ENCODE measurements at places on chromosomes 11 and 22.

- no peak for DNase-seq
Measured at GRCh38 chr22:17807578-17808410, 33.5 kb upstream of the BID start.

DNA sequence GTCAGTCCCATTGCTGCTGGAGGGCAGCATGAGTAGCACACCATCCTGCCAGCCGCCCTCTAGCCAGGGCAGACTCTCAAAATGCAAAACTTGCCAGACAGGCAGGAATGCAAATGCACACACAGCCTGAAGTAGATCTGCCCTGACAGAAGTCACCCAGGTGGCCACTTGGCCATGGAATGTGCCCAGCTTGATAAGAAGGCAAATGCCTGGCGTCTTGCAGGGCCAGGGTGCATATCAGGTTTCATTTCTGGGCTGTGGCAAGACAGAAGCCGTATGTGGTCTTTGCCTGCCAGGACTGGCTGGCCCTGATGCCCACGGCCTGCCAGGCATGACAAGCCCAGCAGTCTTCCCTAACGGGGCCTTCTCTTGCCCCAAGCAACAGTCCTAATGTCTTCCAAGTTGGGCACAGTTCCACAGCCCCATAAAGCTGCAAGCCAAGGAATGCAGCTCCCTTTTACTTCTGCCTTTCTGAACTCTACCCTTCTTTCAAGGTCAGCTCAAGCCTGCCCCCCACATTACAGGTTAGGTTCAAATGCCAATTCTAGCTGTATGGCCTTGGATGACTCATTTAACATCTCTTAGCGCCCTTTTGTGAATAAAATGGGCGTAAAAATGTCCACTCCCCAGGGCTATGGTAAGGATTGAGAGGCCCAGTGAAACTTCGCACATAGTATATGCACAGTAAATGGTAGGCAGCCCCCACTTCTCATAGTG is 29.7 kb downstream of the POU2AF3 start:
- no peak for DNase-seq

DNA sequence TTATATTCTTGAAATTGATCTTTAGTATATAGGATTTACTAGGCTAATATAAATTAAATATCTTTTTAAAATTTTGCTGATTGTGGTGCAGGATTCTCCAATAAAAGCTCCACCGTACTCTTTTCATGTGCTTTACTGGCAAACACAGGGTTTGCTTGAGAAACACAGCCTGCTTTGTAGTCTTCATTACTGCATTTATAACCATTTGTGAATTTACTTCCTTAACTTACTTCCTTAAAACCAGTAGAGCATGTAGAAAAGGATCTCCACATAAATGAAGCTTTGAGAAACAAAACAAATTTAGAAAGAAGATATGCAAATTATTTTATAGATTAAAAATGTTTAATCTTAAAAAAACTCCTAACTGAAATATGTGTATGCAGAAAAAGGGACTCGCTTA is 28.8 kb downstream of the SWAP70 start:
- no peak for DNase-seq

GRCh38 chr11:44453871-44454270 is 111.6 kb upstream of the CD82 start:
- DNase-seq: no peak

GRCh38 chr11:65132988-65133700 is 1.2 kb downstream of the SYVN1 start:
- DNase-seq: no peak

DNA sequence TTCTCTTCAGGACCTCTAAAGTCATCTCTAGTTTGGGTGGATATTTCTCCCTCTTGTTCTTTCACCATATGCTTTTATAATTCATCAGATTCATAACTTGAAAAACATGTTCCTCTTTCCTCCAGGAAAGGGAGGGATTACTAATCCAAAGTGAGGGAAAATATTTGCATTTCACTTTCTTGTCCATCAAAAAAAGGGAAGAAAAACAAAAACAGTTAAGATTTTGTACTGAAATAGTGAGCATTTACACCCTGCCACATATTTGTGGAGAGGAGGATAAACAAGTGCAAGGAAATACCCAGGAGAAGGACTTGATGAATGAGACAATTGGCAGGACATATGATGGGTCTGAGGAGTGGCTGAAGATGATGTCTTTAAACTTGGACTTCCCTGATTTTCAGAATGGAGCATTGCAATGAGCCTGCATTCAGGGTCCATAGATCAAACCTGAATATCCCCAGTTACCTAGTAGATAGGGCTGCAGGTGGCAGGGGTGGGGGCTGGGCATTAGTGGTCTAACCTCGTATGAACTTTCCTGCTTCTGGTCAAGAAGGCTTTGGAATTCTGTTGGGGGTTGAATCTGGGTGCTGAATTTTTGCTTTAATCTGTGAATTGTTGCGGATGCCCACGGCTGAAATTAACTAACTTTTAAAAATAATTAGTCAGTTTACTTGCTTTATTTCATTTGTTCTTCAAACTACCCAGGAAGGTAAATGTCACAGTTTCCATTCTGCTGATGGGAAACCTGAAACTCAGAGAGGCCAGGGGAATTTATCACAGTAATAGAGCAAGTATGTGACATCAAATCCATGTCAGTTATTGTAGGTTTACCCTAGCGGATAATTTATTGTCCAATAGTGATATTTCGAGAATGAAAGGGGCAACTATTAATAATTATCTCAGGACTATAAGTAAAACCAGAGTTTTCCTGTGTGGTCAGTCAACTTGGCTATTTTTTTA is 36.9 kb upstream of the TMEM123 start:
- no peak for DNase-seq

- no peak for DNase-seq
Measured at GRCh38 chr22:34761111-34761510, 304.8 kb upstream of the ISX start.

DNA sequence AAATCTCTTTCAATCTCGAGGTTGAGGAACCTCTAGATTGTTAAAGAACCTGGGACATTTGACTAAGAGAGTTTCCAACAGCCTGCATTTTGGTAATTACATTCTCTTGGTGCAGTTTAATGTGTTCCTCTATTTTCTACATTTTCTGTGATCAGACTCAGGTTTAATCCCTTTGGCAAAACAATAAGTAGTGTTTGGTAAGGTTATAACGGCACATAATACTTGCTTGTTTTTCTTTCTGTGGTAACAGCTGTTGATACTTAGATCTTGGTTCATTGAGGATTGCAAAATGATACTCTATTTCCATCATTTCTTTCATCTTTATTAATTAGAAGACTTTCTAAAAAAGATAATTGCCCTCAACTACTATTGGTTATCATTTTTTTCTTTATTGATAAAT is 271.3 kb downstream of the SBF2 start:
- DNase-seq: peak; percentile 11

DNA sequence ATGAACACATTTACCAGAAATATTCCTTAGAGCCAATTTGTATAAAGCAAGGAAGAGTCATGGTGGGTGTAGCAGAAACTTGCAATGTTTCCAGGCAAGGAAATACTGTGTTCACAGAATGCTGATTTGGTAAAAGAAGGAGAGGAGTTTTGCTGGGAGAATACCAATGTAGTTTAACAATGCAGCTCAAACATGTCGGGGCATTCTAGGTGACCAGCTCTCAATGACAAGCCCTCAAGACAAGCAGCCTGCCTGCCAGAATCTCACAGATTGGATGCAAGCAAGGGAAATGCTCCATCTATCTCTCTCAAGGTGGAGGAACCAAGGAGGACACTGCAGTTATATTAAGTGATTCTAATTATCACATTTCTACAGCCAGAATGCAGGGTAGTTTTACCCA is 190.4 kb downstream of the MAML2 start:
- no peak for DNase-seq

- DNase-seq: peak; percentile 86
Measured at GRCh38 chr11:74418509-74418895, 20.3 kb upstream of the PGM2L1 start.

DNA sequence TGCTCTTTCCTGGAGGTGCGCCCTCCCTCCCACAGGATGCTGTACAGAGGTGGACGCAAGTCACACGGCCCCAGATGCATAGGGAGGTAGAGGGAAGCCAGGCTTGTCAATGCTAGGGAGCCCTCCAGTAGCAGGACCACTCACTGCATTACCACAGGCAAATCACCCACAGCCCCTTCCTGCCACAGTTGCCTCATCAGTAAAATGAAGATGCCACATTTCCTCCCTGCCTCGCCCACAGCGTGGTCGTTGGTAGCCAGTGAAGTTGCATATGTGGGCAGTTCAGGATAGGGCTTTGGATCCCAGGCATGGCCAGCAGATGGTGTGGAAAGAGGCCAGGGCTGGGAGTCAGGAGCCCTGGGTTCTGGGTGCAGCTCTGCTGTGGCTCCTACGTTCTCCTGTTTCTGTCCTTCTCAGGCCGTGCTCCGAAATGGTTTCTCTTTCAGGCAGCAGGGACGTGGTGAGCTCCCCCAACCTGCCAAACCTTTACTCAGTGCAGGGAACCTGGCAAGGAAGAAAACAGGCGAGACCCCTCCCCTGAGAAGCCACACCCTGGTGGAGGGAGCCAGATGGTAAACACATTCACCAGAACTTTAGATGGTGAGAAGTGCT is 22.6 kb downstream of the DAGLA start:
- no peak for DNase-seq

DNA sequence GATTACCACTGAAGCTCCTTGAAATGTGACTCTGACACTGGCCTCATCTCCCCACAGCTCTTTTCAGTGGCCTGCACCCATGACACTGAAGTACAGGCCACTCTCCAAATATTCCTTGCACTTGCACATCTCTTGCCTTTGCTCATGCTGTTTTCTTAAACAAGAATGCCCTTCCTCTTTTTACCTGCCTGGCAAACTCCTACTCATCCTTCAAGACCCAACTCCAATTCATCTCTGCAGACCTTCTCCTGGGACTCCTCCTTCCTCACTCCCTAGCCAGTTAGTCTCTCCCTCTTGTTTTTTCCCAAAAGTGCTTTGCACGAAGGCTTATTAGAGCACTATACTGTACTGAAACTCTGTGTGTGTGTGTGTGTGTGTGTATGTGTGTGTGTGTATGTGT is 2.6 kb downstream of the KCNE3 start:
- DNase-seq: no peak

- DNase-seq: no peak
Measured at GRCh38 chr22:28129319-28129962, 210.4 kb upstream of the PITPNB start.

DNA sequence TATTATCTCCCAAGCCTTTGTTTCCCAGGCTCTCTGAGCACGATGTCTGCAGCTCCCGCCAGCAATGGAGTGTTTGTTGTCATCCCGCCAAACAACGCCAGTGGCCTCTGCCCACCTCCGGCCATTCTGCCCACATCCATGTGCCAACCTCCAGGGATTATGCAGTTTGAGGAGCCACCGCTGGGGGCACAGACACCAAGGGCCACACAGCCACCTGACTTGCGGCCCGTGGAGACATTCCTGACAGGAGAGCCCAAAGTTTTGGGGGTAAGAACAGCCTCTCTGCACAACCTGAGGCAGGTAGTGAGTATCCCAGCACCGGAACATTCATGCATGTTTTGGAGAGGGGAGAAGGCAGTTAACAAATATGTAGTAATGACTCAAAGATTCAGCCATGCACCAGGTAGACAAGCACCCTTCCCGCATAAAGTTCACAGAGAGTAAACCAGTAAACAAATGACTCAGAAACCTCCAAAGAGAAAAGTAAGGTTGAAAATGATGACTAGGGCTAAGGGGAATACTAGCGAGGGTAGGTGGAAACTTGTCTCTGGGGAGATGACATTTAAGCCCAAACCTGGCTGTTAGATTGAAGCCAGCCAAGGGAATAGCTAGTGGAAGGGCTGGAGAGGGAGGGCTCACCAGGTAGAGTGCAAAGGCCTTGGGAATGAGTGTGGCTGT is 7.2 kb downstream of the MS4A15 start:
- DNase-seq: no peak

- peak; percentile 43 for DNase-seq
Measured at GRCh38 chr11:132056689-132057088, 686.3 kb downstream of the NTM start.

DNA sequence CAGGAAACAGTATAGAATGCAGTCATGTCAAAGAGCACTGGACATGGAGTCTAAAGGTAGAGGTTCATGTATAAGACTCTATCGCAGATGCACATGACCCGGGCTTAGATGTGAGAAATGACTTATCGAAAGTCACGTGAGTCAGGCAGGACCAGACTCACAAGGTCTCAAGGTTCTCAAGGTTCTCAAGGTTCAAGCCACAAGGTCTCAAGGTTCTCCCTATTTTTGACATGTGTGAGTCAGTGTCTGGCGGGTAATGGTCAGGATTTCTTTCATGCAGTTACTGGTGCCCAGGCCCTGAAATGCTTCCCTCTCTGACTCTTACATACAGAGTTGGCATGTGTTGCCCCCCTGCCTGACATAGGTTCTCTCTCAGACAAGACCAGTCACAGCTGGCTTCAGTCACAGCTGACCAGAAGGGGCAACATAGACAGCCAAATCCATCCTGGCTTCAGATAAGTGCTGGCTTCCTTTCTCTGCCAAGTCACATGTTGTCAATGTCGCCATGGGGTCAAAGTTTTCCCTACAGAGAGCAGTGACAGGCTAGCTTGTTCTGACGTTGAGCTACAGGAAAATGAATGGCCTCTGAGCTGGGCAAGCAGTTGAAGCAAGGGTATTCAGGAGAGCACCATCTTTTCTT is 10.1 kb downstream of the CSRP3 start:
- DNase-seq: no peak

GRCh38 chr11:8248786-8249185 is 14.9 kb downstream of the LMO1 start:
- no peak for DNase-seq

DNA sequence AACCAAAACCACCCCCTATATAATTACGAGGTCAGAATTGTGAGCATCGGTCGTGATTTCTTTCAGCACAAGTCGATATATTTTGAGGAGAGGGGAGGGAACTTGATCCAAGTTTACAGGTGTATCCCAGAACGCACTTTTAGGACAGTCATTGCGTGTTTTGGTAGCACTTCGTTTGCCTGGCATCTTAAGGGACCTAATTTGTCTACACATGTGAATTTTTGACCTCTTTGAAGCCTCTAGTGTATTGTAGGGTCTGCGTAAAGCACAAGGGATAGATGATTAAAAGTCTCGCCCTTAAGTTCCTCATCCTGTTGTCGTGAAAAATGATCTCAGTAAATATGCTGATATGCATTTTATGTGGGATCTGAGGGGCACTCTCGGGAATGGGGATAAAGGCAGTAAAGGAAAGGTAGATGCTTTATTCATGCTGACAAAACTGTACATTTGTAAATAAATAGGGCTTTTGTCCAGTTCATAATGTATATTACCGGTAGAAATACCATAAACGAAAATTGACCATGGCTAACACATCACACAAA is 632 bp upstream of the CCDC34 start:
- DNase-seq: no peak

- no peak for DNase-seq
Measured at GRCh38 chr22:37664249-37665101, 6.0 kb downstream of the PDXP start.

GRCh38 chr11:1779806-1780699 is 16.3 kb upstream of the CTSD start:
- no peak for DNase-seq

- no peak for DNase-seq
Measured at GRCh38 chr11:45494738-45495137, 170.7 kb downstream of the CHST1 start.

DNA sequence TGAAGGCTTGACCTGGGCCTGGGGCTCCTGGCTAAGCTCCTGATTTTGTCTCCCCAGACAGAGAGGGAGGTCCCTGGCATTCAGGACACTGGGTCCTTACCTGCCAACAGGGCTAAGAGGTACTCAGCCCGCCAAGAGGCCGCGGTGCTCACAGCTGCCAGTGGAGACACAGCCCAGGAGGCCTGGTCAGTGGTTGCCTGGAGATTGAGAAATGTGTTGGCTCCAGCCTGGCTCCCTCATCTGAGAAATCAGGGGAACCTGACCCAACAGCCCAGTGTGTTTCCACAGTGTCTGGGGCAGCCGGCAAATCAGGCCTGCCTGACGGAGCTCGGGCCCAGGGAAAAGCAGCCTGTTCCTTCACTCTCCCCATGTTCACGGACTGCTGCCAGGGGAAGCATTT is 79.4 kb upstream of the NAV2 start:
- no peak for DNase-seq

Data from HCEC 1CT (cell line).